ENCODE measurements at places on chromosomes 6 and 20.

DNA sequence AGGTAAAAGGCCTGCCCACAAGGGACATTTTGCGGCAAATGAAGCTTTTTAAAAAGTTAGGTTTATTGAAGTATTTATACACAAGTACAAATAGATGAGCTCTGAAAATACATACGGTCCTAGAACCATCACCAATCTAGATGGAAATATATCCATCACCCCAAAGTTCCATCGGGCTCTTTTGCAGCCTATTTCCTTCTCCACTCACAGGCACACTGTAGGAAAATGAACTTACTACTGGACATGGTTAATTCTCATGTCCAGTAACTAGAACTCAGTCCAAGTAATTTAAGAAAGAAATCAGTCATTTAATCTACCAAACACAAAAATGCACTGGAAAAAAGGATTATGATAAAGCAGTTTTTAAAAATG lies 6.2 kb downstream of the PCNA start:
- DNase-seq = no peak

DNA sequence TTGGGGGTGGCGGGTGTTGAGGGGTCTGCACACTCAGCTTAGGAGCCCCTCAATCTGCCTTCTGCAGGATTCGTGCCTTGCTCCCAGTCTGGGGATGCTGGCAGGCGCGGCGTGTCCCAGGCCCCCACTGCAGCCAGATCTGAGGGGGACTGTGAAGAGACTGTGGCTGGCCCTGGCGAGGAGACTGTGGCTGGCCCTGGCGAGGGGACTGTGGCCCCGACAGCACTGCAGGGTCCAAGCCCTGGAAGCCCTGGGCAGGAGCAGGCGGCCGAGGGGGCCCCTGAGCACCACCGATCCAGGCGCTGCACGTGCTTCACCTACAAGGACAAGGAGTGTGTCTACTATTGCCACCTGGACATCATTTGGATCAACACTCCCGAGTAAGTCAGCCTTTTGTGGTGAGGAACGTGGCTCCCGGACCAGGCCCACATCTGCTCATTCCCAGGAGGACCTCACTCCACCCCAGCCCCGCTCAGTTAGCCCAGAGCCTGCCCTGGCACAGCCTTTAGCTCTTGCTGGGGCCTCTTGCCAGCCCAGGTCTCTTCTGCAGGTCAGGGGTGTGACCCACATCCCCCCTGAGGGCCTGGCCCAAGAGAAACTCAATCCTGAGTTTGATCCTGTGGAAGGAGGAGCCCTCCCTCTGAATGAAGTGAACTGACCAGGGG lies 1.1 kb downstream of the EDN3 start:
- no peak for DNase-seq

DNA sequence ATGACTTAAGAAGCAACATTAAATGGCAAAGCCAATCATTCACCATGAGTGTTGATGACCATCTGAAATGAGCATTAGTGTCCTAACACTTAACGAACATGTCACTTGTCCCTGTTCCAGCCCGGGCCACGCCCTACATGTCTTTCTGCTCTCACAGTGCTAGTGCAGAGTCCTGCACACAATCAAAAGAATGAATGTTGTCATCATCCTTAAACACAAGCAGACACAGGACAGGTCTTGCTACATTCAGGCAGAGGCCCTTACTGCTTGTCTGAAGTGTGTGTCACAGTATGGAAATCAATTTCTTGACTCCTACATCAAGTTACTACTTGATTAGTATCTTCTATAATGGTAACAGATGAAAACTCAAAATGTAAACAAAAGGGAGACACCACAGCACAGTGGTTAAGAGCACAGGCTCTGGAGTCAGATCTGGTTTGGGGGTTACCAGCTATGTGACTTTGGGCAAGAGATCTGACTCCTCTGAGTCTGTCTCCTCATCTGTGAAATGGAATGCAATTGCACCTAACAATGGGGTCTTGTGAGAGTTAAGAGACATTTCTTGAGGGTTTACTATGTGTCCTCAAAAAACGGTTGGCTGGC lies 17.4 kb downstream of the UBE2V1 start:
- no peak for DNase-seq

GRCh38 chr6:109204511-109204910 lies 109.2 kb downstream of the CEP57L1 start:
- no peak for DNase-seq

DNA sequence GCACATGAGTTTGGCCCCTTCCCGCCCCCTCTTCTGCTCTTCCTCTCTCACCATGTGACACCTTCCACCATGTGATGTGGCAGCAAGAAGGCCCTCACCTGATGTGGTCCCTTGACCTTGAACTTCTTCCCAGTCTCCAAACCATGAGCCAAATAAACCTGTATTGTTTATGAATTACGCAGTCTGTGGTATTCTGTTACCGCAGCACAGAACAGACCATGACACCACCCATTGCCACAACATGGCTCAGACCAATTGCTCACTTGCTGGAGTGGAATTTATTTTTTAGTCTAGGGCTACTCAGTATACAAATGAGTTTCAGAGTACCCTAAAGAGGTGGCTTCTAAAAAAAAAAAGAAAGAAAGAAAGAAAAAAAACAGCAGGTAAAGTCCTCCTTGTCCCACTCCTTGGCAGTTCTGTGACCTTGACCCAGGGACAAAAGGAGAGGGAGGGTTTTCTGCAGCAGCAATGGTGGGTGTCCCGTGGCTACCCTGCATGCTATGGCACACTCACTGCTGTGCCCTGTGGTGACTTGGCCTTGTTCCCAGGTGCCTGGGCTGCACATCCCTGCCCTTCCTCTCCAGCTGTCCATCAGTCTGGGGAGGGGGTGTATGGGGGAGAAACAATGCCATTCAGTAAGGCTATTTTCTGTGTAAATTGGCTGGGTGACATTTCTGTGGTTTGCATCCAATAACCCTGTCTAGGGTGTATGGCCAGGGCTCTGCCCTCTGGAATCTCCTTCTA lies 5.4 kb upstream of the VSX1 start:
- no peak for DNase-seq

GRCh38 chr6:11833626-11834592 lies 55.3 kb upstream of the ADTRP start:
- peak; percentile 48 for DNase-seq

DNA sequence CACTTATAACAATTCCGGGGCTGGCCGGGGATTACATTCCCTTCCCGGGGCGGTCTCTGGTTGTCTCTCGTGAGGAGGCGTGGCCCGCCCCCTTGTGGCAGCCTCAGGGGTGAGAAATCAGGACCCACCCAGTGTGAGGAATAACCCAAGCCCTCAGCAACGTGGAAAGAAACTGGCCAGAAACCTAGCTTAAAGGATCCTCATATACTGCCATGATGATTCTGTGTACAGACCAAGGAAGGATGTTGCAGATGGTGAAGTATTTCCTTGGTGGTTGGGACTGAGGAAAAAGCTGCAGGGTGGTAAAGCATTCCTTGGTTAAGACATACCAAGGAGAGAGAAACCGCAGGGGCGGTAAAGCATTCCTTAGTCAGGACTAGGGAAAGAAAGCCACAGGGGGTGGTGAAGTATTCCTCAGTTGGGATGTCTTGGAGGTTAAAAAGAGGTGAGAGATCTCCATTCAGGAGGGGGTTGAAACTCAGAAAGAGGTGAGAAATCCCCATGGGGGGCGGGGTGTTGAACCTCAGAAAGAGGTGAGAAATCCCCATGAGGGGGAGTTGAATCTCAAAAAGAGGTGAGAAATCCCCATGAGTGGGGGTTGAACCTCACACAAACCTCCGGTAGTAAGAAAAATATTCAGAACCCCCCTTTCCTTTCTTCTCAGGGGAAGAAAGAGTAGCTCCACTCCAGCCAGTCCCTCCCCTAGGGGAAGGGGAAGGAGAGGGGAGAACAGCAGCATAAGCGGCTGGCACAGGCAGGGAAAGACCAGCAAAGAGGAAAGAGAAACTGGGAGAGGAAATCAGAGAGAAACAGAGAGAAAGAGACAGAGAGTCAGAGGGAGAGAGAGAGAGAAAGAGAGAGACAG lies 238.1 kb downstream of the RNGTT start:
- DNase-seq = peak; percentile 95

DNA sequence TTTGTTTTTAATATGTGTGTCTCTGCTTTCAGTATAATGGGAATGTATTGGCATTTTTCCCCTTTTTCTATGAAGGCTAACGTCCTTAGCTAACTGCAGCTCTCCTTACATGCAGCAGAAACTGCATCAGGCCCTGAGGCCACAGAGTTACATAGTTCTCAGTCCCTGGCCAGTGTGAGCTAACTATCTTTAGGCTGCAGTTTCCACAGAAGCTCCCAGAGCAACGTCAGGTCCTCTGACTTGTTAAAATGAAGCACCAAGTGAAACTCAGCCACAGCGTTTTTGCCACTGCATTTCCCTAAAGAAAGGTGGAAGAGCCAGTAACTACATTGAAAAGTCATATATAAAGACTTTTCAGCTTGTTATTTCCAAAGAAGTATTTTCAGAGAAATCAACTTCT lies 244.7 kb downstream of the CBLN4 start:
- no peak for DNase-seq

GRCh38 chr6:153028963-153029362 lies 26.5 kb upstream of the MTRF1L start:
- no peak for DNase-seq

DNA sequence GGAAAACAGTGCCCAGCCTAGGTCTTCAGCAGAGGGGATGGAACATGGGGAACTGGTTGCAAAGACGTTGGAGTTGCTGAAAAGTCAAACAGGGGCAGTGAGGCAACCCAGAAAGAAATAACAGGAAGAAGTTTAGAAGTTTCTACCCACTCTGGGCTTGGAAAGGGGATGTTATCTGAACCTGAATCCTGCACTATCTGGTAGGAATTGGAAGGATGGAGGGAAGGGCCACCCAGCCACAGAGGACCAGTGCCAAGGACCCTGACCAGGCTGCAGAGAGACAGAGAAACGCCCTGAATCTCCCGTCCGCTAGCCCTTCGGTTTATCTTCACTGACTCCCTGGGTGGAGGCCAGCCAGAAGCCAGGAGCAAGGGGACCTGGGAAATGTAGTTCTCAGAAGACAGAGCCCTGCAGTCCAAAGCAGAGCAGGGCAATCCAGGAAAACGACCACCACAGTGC lies 217.3 kb upstream of the RREB1 start:
- no peak for DNase-seq

DNA sequence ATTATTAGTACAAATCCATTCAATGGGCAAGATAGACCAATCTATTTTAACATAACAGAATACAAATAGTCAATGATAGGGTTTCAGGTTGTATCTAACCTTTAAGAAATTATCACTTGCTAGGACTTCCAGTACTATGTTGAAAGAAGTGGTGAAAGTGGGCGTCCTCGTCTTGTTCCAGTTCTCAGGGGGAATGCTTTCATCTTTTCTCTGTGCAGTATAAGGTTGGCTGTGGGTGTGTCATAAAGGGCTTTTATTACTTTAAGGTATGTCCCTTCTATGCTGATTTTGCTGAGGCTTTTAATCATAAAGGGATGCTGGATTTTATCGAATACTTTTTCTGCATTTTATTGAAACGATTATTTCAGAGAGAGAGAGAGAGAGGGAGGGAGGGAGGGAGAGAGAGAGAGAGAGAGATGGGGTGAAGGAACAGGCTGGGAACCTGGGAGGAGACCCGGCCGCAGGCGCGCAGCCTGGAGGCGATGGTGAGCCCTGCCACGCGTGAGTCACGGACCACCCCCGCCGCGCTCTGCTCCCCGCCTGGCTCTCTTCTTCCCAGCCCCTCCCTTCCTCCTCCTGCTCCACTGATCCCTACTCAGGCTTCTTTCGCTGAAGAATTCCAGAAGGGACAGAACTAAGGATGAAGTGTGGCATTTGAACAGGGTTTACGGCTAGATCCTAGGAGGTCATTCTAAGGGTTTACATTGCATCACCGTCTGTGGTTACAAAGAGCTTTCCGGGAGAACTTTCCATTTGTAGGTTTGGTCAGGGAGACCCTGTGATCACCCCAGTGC lies 45.5 kb upstream of the HLA-E start:
- DNase-seq = peak; percentile 8

DNA sequence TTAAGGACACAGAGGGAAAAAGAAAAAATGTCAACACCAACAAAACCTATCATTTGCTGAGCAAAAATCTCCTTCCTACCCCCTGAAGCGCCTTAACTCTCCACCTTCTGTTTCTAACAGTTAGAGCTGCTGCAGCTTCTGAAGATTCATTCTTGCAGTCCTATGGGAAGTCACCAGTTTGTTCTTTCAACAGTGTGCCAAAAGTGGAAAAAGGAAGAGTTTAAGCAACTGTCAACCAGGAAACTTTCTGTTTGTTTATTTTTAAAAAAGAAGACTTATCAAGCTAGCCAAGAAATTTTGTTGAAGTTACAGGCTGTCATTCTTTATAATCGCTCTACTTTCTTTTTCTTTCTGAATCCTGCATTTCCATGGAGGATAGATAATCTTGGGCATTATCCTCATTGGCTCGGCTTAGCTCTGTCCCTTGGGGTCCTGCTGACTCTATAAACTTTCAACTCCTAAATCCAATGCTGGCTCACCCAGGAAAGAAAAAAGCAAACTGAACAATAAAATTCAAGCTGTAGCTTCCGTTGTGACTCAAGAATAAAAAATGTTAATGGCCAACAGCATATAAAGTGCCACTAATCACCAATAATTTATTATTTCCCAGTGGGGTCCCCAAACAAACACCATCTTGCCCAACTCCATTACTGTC lies 172.8 kb upstream of the CITED2 start:
- peak; percentile 63 for DNase-seq

- DNase-seq = no peak
Measured at GRCh38 chr6:65989676-65990075, 282.6 kb upstream of the EYS start.

GRCh38 chr20:19557291-19557690 lies 200.8 kb upstream of the RIN2 start:
- no peak for DNase-seq

DNA sequence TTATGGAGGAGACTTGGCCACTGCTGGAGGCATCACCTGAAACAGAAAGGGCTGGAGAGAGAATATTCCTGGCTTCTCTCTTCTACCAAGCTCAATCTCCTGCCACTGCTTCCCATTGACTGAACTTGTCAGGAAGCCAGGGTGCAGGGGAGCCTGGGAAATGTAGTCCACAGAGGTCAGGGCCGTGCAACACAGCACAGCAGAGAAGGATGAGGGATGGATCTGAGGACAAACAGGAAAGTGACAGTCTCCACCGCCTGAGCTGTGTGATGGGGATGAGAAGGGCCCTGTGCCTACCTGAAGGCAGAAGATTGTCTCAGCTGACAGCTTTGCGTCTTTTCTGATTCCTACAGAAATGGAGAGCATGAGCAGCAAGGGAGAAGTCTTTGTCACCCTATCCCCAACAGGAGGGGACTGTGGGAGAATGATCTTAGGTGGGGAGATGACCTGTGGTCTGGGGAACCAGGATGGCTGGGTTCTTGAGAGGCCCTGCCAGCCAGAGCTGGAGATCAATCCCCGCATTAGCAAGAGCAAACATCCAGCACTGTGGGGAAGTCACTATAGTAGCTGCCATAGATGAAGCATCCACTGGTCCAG lies 114.2 kb downstream of the SNX5 start:
- DNase-seq = peak; percentile 16

Data from fibroblast of skin of right quadriceps (primary cell).